ENCODE measurements at places on chromosomes 11 and 22. TPM values are rescaled to one million over a fixed set of nuclear protein-coding genes. Genes with fewer than 3 reads are reported as not detected.

- no peak for DNase-seq
- no peaks in the 10 kb centered on the region for H3K36me3 ChIP-seq
- no peak overlapping the region for H3K27ac ChIP-seq
These were observed 49.8 kb upstream of the ANO1 start for GRCh38 chr11:70028147-70028855.

GRCh38 chr11:20355221-20356219, 8.0 kb upstream of the HTATIP2 start:
- H3K36me3 ChIP-seq = no peaks in the 10 kb centered on the region
- H3K4me3 ChIP-seq = no peak overlapping the region

- H3K36me3 ChIP-seq = no peaks in the 10 kb centered on the region
- H3K27me3 ChIP-seq = no peaks in the 10 kb centered on the region
- peak overlapping the region; percentile 87 for H3K27ac ChIP-seq
- peaks cover 4% of the 10 kb centered on the region for H3K4me1 ChIP-seq
These were observed 48.7 kb downstream of the PTPRJ start for GRCh38 chr11:48028914-48029680.

Gene POLR2F
- 61.6 TPM for total RNA-seq

Gene UBQLNL
- 0.21 TPM for total RNA-seq

- no peaks in the 10 kb centered on the region for H3K36me3 ChIP-seq
- no peak overlapping the region for H3K4me3 ChIP-seq
- H3K4me1 ChIP-seq = no peaks in the 10 kb centered on the region
- no peaks in the 10 kb centered on the region for H3K27me3 ChIP-seq
These were observed 700.1 kb upstream of the RAG2 start for GRCh38 chr11:37298173-37298572.

Gene SLC22A12
- not detected for total RNA-seq
